ENCODE measurements at places on chromosomes 13 and 19.
A peak's percentile ranks its signal among the peaks of the same experiment; 100 is the strongest.

DNA sequence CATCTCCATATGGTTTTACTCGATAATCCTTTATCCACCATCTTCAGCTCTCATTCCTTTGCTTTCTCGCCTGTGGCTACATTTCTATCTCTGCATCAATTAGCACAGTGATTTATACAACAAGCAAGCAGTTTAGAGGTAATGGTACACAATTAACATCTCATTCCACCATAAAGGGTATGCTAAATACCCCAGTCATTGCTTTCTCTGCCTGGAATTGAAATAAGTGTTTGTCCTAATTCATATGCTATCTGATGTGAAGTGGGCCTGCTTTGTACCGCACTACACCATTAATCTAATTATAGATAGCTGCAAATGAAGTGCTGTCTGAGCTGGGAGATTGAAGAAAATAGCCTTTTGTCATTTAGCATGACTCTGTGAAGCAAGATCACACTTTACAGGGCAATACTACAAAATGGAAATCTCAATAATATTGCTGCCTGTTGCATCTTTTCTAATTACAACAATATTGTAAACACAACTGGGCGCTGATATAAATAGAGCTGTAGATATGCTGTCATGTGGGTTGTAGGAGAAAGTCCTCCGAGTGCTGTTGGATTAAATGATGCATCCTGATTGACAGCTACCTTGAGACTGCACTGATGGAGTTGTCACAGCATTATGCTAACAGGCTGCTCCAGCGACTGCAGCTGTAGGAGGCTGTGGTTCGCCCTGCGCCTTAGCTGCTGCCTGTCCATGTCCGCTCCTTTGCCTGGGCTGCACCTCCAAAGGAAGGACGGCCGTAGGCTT, 78.2 kb downstream of the GGACT start:
- H3K27ac ChIP-seq: peak overlapping the region; percentile 85
- H3K4me1 ChIP-seq: peaks cover 51% of the 10 kb centered on the region
- no peaks in the 10 kb centered on the region for H3K36me3 ChIP-seq
- H3K4me3 ChIP-seq: peak overlapping the region; percentile 4

DNA sequence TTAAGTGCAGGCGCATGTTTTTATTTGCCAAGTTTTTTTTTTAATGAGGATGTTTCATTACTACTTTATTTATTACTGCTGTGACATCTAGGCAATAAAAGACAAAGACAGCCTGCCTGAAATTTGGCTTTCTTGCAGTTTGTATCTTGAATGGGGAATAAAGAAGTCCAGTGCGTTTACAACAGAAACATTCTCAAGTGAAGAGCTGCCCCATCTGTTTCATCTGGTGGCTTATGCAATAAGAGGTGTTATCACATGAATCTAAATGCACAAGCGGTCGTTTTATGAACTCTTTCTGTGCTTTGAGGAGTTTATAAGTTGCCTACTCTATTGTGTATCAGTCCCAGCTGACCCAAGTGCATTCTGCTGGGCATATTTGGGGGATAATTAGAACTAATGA, 12.6 kb upstream of the MAB21L1 start:
- no peak overlapping the region for H3K4me3 ChIP-seq
- no peaks in the 10 kb centered on the region for H3K4me1 ChIP-seq
- H3K27me3 ChIP-seq: no peaks in the 10 kb centered on the region
- H3K27ac ChIP-seq: no peak overlapping the region
- no peaks in the 10 kb centered on the region for H3K36me3 ChIP-seq

DNA sequence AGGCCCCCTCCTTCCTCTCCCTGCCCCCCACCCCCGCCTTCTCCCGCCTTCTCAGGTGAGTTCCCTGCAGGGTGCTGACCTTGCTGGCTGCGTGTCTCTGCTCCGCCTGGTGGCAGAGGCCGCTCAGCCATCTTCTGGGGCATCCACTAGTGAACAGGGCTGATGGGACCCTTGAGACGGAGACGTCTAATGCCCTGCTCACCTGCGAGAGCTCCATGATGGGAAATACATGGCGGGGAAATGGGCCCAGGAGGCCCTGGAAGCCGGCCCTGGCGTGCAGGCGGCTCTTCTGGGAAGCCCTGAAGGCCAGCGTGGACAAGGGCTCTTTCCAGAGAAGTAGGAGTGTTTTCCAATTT, 15.2 kb upstream of the F7 start:
- no peak overlapping the region for H3K4me3 ChIP-seq
- H3K36me3 ChIP-seq: no peaks in the 10 kb centered on the region
- DNase-seq: peak; percentile 64
- H3K27me3 ChIP-seq: no peaks in the 10 kb centered on the region
- H3K4me1 ChIP-seq: no peaks in the 10 kb centered on the region

DNA sequence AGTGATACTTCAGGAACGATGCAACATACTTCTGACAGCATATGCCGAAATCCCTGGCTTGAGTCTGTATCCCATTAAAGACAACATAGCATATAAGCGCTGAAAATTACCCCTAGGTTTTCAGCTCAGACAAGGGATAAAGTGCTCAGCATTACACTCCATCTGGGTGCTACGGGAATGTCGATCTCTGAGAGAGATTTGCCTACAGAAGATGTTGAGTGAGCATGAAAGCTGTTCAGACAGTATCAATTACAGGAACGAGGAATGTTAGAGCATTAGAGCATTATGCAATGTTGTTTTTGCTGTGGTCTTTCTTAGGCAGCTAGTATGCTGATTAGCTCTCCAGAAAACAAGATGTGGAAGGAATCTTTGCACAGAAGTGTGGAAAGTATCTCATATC, 484.5 kb downstream of the LIG4 start:
- no peak overlapping the region for H3K4me3 ChIP-seq
- no peaks in the 10 kb centered on the region for H3K36me3 ChIP-seq
- no peak for DNase-seq
- no peak overlapping the region for H3K27ac ChIP-seq
- H3K4me1 ChIP-seq: no peaks in the 10 kb centered on the region
- no peaks in the 10 kb centered on the region for H3K27me3 ChIP-seq

- H3K4me3 ChIP-seq: no peak overlapping the region
- no peak for DNase-seq
- no peaks in the 10 kb centered on the region for H3K4me1 ChIP-seq
- H3K27ac ChIP-seq: no peak overlapping the region
Observed at GRCh38 chr13:80901111-80901510, 560.2 kb upstream of the SPRY2 start.

DNA sequence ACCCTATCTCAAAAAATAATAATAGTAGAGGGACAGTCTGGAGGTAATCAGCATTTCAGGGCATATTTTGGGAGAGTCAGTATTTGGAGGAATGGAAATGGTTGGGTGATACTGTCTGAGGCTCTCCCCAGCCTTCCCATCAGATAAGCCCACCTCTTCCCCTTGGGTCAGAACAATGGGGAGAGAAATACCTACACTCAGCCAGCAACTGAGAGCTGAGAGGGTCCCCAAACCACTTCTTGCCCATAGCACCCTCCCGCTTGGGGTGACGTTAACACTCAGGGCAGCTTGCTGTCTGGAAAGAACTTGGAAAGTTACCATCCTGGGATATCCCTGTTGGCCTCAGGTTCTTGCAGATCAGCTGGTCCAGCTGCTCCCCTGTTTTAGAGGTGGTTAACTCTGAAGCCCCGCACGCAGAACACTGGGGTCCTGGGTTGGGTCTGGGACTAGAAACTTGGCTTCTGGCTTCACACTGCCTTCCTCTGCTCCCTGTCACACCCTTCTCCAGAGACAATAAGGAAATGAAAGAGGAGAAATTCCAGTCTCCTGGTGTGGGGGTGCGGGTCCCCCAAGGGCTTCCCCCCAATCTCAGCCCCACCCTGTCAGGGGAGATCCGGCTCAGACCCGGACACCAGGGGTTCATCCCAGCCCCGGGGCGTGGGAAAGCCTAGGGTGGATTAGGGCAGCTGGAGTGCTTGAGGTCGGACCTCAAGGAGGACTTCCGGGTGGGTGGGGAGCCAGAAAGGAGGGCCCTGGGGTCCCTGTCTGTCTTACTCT, 2.5 kb downstream of the FOXA3 start:
- DNase-seq: no peak
- peaks cover 24% of the 10 kb centered on the region for H3K4me1 ChIP-seq
- H3K4me3 ChIP-seq: peak overlapping the region; percentile 63
- H3K36me3 ChIP-seq: no peaks in the 10 kb centered on the region
- 0 out of 2 replicates have a peak overlapping the region, but pooled peaks have one; percentile 26 for H3K27ac ChIP-seq

DNA sequence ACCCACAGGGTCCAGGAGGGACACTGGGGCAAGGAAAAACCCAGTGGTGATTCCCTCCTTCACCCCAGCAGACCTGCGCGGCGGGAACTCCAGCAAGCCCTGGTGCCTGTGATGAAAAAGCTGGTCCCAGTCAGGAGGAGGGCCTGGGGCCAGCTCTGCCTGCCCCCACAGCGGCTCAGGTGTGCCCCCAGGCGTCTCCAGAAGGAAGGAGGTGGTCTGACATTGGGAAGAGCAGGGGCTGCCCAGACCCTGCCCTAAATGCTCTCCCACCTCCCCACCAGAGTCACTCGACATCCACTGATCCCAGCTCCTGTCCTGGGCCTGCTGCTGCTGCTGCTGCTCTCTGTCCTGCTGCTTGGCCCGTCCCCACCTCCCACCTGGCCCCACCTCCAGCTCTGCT, 6.2 kb downstream of the PTH2 start:
- DNase-seq: no peak
- H3K27ac ChIP-seq: no peak overlapping the region
- no peak overlapping the region for H3K4me3 ChIP-seq
- H3K36me3 ChIP-seq: no peaks in the 10 kb centered on the region

- peaks cover 24% of the 10 kb centered on the region for H3K4me1 ChIP-seq
- no peak for DNase-seq
- H3K27me3 ChIP-seq: no peaks in the 10 kb centered on the region
- no peaks in the 10 kb centered on the region for H3K36me3 ChIP-seq
Observed at GRCh38 chr13:33206945-33207614, 78.5 kb downstream of the STARD13 start.

GRCh38 chr19:18833141-18833476, 1.4 kb downstream of the UPF1 start:
- 0 out of 2 replicates have a peak, but pooled peaks cover 10% of the 10 kb centered on the region for H3K36me3 ChIP-seq
- H3K27ac ChIP-seq: no peak overlapping the region
- DNase-seq: no peak
- H3K4me1 ChIP-seq: peaks cover 23% of the 10 kb centered on the region

- no peak overlapping the region for H3K27ac ChIP-seq
- no peak for DNase-seq
- H3K4me1 ChIP-seq: no peaks in the 10 kb centered on the region
- H3K36me3 ChIP-seq: peaks cover 26% of the 10 kb centered on the region
- H3K27me3 ChIP-seq: no peaks in the 10 kb centered on the region
Observed at GRCh38 chr19:1366296-1366695, 17.4 kb upstream of the NDUFS7 start.

DNA sequence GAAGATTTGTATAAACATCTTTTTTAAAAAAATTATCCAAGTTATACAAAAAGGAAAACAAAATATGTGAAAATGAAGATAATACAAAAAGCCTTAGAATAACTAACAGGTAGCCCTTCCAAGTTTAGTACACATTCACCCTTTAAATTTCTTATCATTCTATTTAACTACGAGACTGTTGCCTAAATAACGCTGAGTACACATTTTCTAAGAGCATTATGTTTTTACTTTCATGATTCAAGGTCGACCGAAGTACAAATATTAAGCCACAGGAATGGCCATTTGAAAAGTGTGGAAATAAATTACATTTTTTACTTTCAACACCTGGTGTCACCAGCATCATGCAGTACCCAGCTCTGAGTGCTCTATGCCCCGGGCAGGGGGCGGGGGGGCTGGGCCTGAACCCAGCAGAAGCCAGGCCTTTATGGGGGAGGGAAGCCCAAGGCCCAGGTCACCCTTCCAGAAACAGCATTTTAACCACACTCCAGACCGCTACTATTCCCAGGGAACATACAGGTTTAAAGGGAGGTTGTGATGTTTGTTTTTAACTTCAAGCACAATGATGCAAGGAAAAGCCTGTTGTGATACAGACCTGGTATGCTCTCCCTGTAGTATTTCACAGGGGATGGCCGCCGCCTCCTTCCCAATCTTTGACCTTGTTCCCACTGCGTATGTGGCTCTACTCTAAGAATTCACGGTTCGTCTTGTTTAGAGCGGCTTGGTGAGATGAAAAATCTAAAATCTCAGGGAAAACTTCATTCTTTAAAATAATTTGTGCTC, 24.0 kb downstream of the GGACT start:
- H3K36me3 ChIP-seq: peaks cover 4% of the 10 kb centered on the region
- no peak overlapping the region for H3K27ac ChIP-seq
- H3K4me1 ChIP-seq: peaks cover 5% of the 10 kb centered on the region
